ENCODE measurements at places on chromosomes 16 and 17.

GRCh38 chr17:36683387-36683786 lies 82.0 kb downstream of the MRM1 start:
- peak; percentile 79 for DNase-seq

DNA sequence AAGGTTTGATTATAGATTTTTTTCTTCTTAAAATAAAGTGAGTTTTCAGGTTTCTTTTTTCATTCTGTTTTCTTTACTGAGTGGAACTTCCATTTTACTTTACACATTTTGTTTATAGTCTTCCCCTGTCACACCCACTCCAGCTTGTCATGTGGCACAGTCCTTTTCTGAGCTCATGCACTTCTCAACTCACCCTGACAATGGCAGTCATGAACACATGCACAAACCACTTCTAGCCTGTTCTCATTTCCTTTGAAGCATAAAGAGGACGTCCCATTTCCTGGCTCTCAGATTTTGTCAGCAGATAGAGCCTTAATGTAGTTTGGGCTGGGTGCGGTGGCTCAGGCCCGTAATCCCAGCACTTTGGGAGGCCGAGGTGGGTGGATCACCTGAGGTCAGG lies 168.0 kb downstream of the AHSP start:
- DNase-seq, result no peak

DNA sequence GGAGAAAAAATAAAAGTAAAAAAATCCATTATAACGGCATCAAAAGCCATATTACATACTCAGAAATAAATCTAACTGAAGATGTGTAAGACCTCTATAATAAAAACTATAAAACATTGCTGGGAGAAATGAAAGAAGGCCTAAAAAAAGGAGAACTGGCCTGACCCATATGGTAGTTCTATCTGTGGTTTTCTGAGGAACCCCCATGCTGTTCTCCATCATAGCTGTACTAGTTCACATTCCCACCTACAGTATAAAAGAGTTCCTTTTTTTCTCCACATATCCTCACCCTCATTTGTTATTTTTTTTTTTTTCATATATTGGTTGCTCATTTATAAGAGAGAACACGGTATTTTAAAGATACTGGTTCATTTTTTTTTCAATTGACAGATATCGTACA lies 191.8 kb downstream of the STX8 start:
- DNase-seq, result no peak

DNA sequence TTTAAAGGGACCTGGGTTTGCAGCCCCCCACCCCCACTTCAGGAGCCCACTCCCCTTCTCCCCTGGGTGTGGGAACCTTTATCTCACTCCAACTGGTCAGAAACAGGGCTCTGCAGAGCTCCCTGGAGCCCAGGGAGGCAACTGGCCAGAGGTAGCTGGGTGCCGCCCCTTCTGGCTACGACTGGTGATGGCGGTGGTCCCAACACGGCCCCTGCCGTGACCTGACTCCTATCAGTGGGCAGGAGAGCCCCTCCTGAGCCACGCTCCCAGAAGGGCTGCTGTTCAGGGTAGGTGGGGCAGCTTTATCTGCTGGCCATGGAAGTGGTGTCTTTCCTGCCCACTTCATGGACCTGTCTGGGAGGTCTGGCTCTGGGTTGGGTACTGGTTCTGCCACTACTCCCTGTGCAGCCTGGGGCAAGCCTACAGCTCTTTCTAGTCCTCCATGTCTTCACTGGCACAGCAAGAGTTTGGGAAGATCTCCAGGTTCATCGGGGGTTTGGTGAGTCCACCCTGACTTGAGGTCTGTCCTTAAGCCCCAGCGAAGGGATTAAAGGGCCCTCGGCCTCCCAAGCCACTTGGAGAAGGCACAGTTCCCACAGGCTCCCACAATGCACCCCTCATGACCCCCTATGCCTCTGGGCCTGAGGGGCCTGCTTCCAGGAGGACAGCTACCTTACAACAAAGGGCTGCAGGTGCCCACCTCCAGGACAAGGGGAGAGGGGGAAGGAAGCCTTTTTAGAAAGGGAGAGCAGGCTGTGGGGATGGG lies 5.5 kb upstream of the SREBF1 start:
- DNase-seq, result no peak

DNA sequence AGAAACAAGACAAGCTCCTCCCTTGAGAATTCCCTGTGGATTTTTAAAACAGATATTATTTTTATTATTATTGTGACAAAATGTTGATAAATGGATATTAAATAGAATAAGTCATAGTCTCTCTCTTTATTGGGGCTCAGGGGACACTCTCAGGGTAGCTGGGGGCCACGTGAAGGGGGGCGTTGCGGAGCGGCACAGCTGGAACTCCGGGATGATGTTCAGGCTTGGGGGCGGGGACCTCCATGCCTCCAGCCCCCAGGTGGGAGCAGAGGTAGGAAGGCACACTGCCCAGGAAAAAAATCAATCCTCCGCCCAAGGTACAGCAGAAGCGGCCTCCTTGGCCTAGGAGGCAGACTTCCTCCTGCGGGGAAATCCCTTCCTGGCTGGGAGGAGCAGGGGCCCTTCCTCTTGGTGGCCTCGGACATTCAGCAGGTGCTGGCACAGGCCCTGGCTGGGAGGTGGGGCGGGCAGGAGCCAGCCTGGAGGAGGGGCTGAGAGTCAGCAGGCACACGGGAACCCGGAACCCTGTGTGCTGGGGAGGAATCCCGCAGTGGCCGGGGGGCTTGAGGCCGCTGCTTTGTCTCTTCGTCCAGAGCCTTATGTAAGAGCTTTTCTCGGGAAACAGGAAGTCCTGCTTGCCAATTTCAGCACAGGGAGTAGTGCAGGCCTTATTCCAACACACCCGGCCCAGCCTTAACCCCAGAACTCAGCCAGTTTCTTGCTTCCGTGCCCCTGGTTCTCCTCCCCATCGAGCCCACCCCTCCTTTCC lies 591 bp upstream of the TNFSF13 start:
- DNase-seq, result peak; percentile 73

- no peak for DNase-seq
Observed at GRCh38 chr16:49292413-49292812, 10.8 kb upstream of the CBLN1 start.

GRCh38 chr16:87375426-87376135 lies 8.0 kb downstream of the FBXO31 start:
- DNase-seq, result no peak

GRCh38 chr17:29777663-29778062 lies 152.4 kb downstream of the SSH2 start:
- no peak for DNase-seq

- DNase-seq, result no peak
Observed at GRCh38 chr16:88380619-88381018, 2.1 kb upstream of the ZNF469 start.

DNA sequence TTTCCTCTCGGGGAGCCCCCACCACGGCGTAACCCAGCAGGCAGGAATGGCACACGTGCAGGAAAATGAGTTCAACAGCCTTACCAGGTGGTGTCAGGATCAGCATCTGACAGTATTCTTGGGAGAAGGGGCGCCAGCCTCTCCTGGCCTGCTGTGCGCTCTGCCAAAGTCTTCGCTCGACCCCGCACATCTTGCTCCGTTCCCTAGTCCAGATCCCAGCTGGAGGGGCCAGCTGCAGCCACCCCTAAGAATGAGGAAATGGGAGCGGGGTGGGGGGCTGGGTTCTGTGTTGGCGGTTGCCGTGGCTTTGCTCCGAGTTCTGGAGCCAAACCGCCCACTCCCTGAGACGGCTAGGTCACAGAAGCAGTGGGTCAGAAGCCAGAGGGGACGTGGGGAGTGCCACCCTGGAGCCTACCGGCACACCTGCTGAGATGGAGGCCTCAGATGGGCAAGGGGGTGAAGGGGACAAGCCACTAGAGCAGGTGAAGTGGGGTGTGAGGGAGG lies at the start of gene CHCT1:
Gene CHCT1 (plus strand): TSS at position 328 of the 504 bp plus-strand sequence. CDS start 104 bp downstream, at position 432.
- no peak for DNase-seq

- DNase-seq, result peak; percentile 80
Observed at GRCh38 chr17:32483451-32484019, 3.3 kb upstream of the CDK5R1 start.

DNA sequence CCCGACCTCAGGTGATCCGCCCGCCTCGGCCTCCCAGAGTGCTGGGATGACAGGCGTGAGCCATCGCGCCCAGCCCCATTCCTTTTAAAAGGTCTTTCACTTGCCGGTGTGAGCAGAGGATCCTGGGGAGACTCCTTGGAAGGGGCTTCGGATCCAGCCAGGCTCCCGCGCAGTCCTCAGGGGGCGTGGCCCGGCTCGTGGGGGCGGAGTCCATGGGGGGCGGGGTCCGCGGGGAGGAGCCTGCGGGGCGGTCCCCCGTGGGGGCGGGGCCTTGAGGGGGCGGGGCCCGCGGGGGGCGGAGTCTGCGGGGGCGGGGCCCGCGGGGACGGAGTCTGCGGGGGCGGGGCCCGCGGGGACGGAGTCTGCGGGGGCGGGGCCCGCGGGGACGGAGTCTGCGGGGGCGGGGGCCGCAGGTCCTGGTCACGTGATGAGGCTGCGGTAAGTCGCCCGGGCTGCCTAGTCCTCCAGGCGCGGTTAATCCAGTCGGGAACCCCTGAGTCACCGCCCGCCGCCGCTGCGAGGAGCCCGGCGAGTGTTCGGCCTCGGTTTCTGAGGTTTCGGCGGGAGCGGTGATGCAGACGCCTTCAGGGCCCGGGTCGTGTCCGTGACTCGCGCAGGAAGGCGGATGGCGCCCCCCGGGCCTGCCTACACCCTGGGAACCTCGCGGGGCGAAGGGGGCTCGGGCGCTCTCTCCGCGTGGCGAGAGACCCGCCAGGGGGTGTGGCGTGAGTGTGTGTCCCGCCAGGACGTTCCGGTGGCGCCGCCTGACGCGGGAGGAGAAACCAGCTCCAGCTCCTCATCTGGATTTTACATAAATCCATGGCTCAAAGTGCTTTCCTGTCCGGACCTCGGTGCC lies 23.6 kb upstream of the ABR start:
- peak; percentile 48 for DNase-seq

GRCh38 chr16:18816286-18816685 lies 14.9 kb upstream of the ARL6IP1 start:
- no peak for DNase-seq

GRCh38 chr17:48543107-48543853 lies 1.6 kb downstream of the HOXB2 start:
- DNase-seq, result peak; percentile 60

GRCh38 chr17:40809721-40810421 lies 10.1 kb upstream of the KRT28 start:
- no peak for DNase-seq

GRCh38 chr17:43349142-43349541 lies 49.7 kb upstream of the ARL4D start:
- DNase-seq, result no peak

GRCh38 chr17:31582151-31582907 lies 190.9 kb downstream of the RAB11FIP4 start:
- DNase-seq, result no peak

- no peak for DNase-seq
Observed at GRCh38 chr16:4179020-4179419, 62.8 kb upstream of the ADCY9 start.

DNA sequence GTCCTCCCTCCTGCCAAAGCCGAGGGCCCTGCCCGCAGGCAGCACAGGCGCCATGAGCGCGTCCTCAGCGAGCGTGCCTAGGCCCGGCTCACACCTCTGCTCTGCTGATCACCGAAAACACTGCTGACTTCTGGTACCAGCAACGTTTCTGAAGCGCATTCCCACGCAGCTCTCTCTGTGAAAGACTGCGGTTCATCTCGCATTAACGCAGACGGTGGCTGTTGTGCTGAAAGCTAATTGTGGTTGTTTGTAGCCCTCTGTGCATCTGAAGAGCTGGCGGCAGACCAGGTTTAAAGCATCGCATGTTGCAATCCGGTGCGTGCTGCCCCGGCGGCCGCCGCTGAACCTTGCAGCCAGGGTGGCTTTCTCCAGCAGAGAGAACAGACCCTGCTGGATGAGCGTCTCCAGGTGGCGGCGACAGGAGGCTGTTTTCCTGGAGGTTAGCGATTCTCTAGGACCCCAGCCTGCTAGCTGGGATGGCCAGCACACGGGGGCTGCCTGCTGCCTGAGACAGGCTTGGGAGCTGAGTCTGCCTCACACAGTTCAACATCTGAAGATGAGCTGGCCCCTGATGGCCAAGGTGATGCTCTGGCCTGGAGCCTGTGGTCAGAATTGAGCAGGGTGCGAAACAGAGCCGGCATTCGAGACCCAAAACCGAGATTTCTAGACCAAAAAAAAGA lies 49.8 kb upstream of the CHMP6 start:
- no peak for DNase-seq

- DNase-seq, result peak; percentile 42
Observed at GRCh38 chr16:89187032-89187769, 13.1 kb downstream of the SLC22A31 start.

DNA sequence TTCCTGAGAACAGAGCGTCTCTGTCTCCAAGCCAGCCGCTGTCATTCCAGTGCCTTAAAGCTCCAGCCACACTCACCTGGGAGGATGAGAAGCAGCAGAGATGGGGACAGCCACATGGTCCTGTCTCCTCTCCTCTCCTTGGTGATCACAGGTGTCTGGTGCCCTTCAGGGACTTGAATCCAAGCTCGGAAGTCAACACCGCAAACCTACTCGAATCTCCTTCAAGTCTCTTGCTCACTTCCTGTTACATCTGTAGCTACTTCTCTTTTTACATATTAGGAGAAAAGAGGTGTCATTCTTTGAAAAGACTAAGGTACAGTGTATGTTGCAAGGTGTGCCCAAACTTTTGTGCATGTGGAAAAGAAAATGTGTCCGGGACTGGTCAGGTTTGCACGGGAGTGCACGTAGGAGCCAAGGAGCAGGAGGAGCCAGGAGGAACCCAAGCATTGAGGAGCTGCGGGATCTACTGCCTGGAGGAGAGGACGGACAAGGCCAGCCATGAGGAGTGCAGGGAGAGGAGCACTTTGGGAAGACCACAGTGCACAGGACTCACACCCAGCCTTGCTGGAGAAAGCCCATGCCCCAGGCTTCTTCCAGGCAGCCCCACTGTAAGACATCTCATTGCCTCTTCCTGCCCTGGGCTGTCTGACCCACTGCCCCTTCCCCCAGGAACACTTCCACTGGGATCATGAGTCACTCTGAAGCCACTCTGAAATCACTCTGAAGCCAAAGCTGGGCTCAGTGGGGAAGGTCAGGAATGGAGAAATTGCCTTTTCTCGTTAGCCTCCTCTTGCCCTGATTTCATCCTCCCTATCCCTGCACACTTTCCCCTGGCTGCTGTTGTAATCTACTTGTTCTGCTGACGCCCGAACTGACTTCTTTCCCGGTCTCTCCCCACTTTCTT lies at the start of gene CD300LD:
Gene CD300LD (minus strand): TSS at position 197 of the 904 bp plus-strand sequence. CDS start 81 bp downstream, at position 116.
- no peak for DNase-seq

GRCh38 chr16:26993963-26994362 lies 72.8 kb upstream of the C16orf82 start:
- DNase-seq, result no peak

GRCh38 chr16:21610006-21610544 lies 10.7 kb downstream of the METTL9 start:
- no peak for DNase-seq

GRCh38 chr16:74605332-74605731 lies 1.6 kb downstream of the GLG1 start:
- no peak for DNase-seq

All from NCI-H146 (cell line).